Progenitor cell of endocrine pancreas (in vitro differentiated cells): ENCODE measurements at places on chromosomes 2 and 18.

DNA sequence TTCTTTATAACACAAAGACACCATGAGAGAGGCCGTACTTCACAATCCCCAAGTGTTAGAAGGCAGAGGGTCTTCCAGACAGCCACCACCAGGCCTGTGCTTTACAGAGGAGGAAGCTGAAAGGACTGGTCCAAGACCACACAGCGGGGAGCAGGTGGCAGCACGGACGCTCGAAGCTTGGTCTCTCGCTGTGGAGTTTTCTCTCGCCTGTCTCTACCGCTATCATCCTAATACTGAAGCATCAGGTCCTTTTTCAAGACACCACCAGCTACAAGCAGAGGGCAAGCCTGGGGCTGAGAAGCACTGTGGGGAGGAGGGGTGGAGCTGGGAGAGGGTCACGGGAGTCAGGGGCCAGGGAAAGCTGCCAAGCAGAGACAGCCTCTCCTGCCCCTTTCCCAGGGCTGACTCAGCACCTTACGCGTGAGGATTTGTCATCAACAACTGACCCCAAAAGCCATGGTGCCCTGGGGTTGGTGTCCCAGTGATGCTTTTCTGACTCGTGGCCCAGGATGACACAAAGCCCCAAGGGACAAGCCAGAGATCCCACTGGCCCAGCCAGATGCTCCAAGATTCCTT is 31.9 kb upstream of the FOSL2 start:
- DNase-seq = no peak

DNA sequence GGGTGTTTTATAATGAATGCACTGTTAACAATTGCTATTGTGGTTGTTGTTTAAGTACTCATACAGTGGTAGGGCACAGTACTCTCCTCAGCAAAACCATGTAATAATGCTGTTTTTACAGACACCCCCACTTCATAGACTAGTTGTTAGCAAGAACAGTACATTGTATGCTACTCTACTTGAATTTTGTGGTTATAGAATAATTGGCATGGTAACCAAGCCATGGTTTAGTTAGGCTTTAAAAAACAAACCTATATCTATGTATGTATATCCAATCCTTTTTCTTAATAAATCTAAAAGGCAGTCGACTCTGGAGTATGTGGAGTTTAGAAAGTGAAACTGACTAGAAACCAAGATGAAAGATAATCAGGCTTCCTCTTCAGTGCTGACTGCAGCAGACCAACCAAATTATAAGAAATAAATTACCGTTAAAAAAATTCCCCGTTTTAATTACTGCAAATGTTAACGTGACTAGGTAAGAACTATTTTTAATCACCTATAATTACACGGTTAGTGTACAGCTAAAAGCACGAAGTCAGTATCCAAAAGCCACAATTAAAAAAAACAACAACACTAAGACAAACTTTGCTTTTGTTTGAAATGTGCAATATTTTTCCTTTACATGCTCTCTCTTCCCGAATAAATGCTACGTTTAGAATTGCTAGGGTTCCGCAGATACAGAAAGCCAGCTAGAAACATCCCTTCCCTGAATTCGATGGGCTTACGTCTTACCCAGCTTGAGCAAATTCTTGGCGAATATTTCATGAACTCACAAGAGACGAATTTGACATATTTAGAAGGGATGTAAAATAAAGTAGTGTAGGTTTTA is 113.3 kb upstream of the SERTAD2 start:
- no peak for DNase-seq

- no peak for DNase-seq
Measured at GRCh38 chr18:36017232-36017631, 44.8 kb downstream of the RMP24 start.

- DNase-seq = no peak
Measured at GRCh38 chr2:47651296-47651695, 131.6 kb upstream of the MSH6 start.

- DNase-seq = no peak
Measured at GRCh38 chr2:17933256-17933655, 54.8 kb downstream of the KCNS3 start.

DNA sequence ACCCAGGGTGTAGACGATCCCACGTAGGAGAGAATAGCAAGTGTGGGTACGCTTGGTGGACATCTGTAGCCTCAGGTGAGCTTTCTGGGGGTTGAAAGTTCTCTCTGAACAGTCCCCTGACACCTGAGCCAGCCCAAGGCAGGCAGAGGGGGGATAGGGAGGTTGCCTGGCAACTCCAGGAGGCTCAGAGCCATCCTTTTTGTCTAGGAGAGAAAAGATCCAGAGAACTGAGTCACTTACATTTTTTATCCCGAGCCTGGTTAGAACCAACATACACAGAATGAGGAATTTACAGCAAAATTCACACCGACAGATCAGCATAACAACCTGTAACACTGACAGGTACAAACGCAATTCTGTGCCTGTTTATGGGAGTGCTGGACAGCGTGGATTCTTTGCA is 113.2 kb downstream of the SH3BP4 start:
- DNase-seq = no peak

- DNase-seq = no peak
Measured at GRCh38 chr2:177098001-177098613, 114.5 kb upstream of the HNRNPA3 start.

- DNase-seq = no peak
Measured at GRCh38 chr2:235848055-235848454, 320.1 kb downstream of the GBX2 start.

DNA sequence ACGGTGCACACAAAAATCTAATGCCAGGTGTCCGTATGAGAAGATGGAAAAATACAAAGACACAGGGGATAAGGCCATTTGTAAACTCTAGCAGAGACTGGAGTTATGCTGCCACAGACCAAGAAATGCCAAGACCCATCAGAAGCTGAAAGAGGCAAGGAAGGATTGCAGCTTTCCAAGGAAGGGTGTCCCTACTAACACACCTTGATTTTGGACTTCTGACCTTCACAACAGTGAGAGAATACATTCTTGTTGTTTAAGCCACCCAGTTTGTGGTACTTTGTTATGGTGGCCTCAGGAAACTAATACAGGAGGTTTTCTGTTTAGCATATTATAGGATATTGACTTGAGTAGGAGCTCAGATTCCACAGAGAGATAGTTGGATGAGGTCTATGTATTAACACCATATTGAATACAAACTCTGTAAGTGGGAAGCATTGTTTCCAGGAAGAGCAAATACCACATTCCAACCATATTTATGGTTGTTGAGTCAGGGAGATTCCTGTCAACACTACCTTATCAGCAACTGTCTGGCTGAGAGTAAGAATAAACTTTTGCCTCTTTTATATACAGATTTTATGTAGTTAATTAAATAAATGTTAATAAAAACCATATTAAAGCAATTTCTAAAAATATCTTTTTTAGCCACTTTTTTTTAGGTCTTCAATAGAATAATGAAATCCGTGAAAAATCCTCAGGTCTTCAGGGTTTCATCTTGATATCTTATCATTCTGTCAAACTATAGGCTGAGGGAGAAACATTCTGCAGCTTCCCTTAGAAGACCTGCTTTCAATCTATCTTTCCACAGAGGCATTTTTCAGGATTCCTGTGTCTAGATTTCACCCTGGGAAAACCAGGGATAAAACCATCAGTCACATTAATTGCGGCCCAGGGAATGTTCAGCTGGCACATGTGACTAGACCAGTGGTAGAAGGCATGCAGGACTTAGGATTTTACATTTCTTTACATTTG is 35.4 kb upstream of the HNMT start:
- no peak for DNase-seq

DNA sequence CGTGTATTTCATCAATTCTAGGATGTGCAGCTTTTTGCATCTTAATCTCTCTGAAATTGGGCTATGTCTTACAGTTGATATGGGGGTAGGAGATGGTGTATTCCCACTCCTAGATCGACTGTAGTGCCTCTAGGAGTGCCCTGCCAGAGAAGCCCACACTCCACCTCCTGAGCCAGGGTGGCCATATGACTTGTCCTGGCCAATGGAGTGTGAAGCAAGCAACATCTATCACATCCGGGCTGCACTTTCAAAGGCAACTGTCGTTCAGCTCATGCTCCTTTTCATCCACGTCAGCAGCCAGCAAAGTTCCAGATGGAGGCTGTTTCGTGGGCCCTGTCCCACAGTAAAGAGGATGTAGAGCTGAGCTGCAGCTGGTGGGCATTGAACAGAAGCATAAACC is 149.4 kb upstream of the SLC1A4 start:
- DNase-seq = no peak

DNA sequence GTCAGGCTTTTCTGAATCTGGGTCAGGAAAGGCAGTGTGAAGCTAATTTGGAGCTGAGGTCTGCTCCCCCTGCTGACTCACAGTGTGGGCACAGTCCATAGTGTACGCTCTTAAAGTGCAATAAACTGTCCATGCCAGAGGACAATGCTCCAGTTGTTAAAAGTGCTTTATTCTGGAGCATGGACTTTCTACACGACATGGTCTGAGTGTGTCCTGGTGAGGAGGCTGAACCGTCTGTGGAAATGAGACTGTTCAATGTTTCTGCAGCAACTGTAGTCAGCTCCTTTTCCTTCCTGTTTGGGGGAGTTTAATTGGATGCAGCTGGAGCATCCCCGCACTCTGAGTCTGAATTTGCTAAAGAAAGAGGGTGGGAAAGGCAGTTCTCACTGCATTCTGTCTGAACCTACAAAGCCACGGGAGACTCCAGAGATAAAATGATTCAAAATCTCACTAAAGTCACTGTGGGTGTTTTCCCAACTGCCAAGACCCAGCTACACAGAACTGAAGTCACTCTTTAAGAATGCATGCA is 110.2 kb upstream of the TRIB2 start:
- DNase-seq = no peak

DNA sequence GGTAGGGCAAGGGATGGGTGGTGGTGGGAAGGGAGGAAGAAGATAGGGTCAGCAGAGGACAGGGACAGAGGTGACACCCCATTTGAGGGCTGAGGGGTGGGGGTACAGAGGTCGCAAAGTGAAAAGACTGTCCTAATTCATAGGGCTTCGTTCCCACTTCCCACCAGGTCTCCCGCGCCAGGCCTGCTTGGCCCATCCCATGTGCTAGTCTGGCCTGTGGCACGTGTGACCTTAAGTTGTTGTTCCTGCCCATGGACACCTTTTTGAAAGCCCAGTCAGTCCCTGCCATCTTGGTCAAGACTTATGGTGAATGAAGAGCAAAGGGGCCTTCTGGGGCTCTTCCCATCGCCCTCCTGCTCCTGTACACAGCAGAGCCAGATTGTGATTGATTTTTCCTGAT is 46.2 kb downstream of the TGOLN2 start:
- DNase-seq = no peak
